Dermis blood vessel endothelial cell (primary cell): ENCODE measurements at places on chromosomes 1 and 21. TPM values are rescaled to one million over a fixed set of nuclear protein-coding genes. Genes with fewer than 3 reads are reported as not detected.

DNA sequence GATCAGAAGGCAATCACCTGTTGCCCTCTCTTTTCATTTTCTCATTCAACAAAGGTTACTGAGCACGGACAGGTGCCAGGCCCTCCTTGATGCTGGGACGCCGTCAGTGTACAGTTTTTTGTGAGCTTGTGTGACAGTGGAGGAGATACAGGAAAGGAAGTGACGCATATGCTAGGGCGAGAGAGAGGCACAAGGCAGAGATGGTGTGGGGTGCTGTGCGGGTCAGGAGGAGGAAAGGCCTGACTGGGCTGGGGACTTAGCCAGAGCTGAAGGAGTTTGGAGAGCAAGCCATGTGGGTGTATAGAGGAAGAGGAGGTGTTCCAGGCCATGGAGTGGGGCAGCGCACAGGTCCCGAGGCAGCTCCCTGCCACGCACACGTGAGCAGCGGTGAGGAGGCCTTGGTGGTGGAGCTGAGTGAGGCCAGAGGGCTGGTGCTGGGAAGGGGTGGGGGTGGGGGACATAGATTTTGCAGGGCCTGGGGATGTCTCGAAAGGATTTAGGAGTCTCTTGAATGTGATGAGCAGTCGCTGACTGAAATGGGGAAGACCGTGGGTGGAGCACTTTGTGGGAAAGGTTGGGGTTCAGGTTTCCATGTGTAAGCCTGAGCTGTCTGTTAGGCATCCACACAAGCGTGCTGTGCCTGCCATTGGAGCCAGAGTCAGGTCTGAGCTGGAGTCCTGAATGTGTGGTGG, 46.0 kb downstream of the TRAPPC10 start:
- DNase-seq, result no peak

DNA sequence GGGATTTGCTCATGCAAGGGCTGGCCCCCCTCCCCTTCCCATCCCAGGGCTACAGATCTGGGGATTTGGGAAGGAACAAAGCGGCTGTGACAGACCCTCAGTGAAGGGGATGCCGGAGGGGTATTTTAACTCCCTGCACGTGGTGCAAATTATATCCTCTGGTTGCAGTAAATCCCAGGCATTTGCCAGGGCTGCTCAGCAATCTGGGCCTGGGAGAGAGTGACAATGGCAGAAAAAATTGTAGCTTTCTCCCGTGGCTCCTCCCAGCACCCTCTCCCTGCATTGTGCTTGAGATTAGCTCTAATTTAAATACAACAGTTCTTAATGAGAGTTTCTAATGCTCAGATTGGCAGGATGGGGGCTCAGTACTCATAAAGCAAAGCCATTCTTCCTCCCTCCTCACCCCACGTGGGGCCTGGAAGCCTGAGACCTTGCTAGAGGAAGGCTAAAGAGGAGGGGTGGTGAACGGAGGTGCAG, 129.9 kb upstream of the CD34 start:
- no peak for DNase-seq

- DNase-seq, result no peak
Measured at GRCh38 chr1:9068981-9069325, 482 bp downstream of the SLC2A5 start.

Gene ADORA3
- not detected in 2 replicates for total RNA-seq

DNA sequence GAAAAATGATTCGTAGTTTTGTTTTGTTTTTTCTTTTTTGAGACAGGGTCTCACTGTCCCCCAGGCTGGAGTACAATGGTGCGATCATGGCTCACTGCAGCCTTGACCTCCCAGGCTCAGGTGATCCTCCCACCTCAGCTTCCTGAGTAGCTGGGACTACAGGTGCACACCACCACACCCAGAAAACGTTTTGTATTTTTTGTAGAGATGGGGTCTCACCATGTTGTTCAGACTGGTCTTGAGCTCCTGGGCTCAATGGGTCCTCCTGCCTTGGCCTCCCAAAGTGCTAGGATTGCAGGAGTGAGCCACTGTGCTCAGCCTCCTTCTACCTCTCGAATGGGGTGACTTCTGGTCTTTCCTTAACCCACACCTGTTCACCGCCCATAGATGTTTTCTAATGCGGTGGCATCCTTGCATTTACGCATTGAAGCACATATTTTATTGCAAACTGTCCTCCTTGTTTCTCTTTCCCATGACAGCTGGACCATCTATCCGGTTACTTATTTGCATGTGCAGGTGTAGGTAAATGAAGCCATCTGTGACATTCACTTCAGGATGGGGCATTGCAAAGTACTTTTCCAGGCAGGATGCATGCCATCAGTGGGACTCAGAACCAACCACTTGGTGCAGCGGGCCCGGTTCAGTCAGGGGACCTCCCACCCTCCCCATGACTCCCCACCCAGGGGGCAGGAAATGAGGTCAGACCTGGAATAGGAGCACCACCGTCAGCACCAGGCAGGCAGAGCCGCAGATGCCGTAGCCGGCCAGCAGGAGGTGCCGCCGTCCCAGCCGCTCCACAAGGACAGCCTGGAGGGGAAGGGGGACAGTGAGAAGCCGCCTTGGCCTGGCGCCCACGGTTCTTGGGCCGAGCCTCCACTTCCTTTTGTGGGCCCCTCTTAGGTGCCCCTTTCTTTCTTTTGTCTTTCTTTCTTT, 16.5 kb downstream of the SLC2A7 start:
- peak; percentile 64 for DNase-seq

- no peak for DNase-seq
Measured at GRCh38 chr1:219498666-219499065, 114.2 kb downstream of the ZC3H11B start.

GRCh38 chr1:92424381-92424780, 62.3 kb downstream of the GFI1 start:
- DNase-seq, result no peak

Gene NEXN
- 3.1 and 5.8 TPM in 2 replicates for total RNA-seq

GRCh38 chr1:161098210-161099068, at the start of gene KLHDC9:
KLHDC9 (plus strand) TSS chr1:161098361; CDS start chr1:161098536, 175 bp downstream.
- peak; percentile 88 for DNase-seq

DNA sequence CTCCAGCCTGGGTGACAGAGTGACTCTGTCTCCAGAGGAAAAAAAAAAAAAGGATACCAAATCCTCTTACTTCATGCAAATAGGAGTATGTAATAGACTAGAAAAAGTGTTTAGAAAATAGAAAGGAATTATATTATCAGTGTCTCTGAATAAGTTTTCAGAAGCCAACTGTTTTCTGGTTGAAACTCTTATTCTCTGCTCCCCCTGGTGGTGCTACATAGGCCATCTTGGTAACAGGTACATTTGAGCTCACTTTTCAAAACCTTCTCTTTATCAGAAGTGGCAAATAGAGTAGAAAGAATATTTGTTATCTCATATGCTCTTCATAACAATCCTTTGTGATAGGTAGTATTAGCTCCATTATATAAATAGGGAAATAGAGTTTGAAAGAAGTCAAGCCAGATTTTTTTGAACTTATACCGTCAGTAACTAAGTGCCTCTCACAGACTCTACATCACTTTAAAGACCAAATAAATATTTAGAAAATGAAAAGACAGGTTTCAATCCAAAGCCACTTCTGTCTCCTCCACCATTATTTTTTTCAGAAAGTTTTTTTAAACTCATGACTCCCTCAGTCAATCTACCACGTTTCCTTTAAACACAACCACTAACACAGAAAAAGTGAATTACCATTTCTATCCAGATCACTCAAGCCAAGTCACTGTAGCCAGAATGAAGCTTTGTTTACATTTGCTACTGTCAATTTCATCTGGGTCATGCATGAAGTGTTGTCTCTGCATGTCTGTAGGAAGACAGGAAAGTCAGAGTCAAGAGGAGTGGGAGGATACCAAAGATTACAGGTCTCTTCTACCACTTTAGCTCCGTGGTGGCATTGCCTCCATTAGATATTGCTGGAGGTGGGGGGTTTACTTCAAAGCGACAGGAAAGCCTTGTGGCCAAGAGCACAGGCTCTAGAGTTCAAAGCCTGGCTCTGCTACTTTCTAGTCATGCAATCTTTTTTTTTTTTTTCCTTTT, 45.6 kb downstream of the IL23R start:
- DNase-seq, result peak; percentile 50

Gene CELA3A
- total RNA-seq, result not detected in 2 replicates

Gene SFN
- 0.51 and 0.70 TPM in 2 replicates for total RNA-seq

- peak; percentile 90 for DNase-seq
Measured at GRCh38 chr1:79161077-79161476, 154.5 kb upstream of the ADGRL4 start.

- no peak for DNase-seq
Measured at GRCh38 chr1:115373305-115373704, 35.3 kb upstream of the NGF start.

DNA sequence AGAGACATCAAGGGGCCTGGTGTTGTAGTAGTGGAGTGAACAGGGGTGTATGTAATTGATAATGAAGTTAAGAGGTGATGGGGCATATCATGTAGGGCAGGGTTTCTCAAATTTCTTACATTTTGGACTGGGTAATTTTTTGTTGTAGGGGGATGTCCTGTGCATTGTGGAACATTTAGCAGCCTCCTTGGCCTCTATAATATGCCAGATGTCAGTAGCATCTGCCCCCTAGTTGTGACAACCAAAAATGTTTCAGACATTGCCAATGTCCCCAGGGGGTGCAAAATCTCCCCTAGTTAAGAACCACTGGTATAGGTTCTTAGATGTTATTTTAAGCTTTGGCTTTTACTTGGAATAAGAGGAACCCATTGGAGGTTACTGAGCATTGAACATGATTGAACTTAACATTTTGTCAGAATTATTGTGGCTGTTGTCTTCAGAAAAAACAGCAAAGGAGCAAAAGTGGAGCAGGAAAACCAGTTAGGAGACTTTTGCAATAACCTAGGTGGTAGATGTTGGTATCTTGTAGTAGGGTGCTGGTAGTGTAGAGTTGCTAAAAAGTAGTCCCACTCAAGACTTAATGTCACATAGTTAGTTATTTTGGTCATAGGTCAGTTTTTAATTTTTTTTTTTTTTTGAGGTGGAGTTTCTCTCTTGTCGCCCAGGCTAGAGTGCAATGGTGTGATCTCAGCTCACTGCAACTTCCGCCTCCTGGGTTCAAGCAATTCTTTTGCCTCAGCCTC, 6.2 kb downstream of the ZNF326 start:
- no peak for DNase-seq

Gene TPTE
- total RNA-seq, result not detected in 2 replicates

DNA sequence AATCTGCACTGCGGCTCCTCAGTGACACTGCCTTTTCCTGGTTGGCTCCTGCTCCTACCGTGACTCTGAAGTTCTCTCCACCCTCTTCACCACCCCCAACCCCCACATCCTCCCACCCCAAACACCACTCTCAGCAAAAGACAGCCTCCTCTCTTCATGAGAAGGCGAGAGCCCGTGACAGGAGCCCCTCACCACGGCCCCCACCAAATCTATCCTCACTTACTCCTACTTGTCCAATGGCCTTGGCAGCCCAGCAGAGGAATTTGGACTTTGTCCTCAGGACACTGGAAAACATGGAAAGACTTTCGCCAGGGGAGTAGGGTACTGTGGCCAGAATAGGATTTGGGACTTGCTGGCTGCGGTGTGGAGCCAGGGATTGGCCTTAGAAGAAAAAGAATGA, 6.9 kb downstream of the TMEM125 start:
- DNase-seq, result no peak

Gene NBPF19
- 1.1 and 2.4 TPM in 2 replicates for total RNA-seq

GRCh38 chr1:231982871-231983587, 356.4 kb downstream of the DISC1 start:
- no peak for DNase-seq

DNA sequence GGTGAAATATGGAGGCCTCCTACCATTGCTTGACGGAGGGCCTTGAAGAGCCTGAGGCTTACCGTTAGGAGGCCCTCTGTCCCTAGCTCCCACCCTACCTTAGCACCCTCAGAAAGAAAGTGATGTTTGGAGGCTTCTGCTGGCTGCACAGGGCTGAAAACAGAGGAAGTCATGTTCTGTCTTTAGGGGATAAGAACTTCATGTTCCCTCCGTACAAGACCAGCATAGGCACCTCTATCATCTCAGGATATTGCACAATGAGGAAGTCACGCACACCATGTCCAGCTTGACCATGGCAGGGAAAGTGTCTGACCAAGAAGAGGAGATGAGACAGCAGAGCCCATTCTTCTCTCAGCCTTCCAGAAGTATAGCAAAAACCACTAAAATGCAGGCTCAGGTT, 13.8 kb downstream of the ADORA3 start:
- no peak for DNase-seq
